ENCODE measurements at places on chromosomes 16 and 17.
A peak's percentile ranks its signal among the peaks of the same experiment; 100 is the strongest.

- DNase-seq: no peak
These were observed 4.2 kb upstream of the GFOD2 start for GRCh38 chr16:67723151-67723910.

DNA sequence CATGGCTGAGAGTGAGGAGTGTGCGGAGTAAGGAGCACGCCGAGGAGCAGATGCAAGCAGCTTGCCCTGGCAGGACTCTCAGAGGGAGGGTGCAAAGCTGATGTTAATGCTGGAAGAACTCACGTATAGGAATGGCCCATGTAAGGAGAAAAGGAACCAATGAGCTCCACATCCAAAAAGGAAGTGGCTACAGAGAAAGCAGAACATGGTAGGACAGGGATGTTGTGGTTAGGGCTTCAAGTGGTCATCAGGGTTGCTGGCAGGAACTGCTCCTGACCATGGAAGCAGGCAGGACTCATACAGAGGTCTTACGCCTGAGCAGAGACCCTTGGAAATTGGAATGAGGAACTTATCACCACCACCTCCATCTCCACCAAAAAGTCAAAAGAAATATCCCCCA is 5.2 kb downstream of the MYO1D start:
- no peak for DNase-seq

- DNase-seq: peak; percentile 26
These were observed 418.4 kb upstream of the PMFBP1 start for GRCh38 chr16:72590151-72590937.

DNA sequence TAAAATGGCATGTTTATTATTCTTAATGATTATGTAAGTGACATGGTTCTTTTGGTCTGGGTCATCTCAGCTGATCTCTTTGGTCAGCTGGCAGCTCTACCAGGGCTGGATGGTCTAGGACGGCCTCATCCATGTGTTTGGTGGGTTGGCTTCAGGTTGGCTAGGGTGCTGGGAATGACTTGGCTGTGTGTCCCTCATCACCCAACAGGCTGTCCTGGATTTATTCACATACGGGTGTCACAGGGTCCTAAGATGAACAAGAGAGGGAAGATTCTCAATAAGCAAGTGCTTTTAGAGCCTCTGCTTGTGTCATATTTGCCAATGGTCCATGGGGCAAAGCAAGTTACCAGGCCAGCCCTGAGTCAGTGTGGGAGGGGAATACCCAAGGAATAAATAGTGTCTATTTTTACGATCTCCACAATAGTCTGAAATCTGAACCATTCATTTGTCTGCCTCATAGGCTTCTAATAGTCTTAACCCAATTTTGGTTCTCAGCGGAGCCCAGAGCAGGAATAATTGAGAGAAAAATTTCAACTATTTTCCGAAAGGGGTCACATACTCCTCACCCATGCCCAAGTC is 157.5 kb downstream of the HS3ST2 start:
- no peak for DNase-seq

DNA sequence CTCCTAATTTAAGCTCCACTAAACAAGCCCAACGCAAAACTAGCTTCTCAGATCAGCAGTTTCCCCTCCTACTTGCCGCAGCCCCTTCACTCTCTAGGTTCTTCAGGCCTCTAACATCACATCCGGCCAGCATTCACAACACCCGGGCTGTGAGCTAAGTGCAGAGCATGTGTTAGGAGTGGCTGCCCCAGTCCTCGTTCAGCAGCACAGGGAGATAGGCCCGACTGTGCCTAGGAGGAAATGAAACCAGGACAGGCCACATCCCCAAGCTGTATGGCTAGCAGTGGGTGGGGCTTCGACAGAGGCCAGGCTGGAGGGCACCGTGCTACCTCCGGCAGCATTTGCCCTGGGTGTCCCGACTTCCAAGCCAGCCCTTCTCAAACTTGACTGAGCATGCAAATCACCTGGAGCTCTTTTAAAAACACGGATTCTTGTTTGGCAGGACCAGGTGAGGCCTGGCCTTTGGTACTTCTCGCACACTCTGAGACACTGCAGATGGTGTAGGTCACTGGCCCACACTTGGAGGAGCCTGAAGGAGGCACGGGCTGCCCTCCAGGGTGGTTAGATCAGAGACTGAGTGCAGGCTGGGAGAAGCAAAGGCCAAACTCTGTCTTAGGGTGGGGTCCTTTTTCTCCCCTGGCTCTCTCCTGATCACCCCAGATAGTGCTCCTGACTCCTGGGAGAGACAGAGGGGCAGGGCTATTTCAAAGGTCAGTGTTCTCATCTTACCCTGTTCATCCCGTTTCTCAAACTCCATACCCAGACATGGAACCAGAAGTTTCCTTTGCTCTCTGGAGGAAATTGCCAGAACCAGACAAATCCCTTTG is 202.0 kb downstream of the C16orf78 start:
- DNase-seq: no peak

- DNase-seq: no peak
These were observed 10.2 kb downstream of the NDE1 start for GRCh38 chr16:15660203-15660601.

- peak; percentile 61 for DNase-seq
These were observed 5.4 kb upstream of the SLC5A2 start for GRCh38 chr16:31477220-31478216.

GRCh38 chr17:6346156-6346786 is 88.7 kb downstream of the AIPL1 start:
- DNase-seq: no peak

DNA sequence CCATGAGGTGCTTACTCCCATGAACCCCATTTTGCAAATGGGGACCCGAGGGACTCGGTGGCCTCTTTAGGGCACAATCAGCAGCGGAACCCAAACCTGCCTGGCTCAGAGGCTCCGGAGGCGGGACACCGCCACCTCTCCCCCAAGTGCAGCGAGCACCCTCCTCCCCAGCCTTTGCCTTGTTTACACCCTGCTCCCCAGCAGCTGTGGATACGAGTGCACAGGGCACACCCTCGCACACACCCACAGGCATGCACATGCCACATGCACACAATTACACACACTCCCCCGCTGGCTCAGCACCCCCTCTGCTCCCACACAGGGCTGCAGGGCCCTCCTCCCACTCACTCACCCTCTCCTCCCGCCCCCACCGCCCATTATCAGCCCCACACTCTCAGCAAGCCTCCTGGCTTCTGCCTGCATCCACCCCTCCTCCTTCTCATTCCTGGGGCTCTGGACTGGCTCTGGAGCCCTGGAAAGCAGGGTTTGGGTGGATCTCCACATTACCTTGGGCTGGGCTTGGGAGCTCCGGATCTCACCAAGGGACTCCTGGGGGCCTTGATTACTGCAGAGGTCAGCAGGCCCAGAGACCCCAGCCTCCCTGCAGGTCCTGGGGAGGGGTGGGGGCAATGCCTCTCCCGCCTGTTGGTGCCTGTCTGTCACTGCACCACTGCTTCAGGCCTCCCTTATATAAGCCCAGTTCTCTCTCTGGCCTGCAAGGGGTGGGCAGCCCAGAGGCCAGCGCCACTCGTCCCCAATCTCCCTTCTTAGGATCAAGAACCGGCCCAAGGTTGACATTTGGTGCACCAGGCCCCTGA is 6.4 kb downstream of the PDK2 start:
- peak; percentile 67 for DNase-seq

GRCh38 chr17:2825253-2825970 is 29.2 kb downstream of the RAP1GAP2 start:
- DNase-seq: no peak

DNA sequence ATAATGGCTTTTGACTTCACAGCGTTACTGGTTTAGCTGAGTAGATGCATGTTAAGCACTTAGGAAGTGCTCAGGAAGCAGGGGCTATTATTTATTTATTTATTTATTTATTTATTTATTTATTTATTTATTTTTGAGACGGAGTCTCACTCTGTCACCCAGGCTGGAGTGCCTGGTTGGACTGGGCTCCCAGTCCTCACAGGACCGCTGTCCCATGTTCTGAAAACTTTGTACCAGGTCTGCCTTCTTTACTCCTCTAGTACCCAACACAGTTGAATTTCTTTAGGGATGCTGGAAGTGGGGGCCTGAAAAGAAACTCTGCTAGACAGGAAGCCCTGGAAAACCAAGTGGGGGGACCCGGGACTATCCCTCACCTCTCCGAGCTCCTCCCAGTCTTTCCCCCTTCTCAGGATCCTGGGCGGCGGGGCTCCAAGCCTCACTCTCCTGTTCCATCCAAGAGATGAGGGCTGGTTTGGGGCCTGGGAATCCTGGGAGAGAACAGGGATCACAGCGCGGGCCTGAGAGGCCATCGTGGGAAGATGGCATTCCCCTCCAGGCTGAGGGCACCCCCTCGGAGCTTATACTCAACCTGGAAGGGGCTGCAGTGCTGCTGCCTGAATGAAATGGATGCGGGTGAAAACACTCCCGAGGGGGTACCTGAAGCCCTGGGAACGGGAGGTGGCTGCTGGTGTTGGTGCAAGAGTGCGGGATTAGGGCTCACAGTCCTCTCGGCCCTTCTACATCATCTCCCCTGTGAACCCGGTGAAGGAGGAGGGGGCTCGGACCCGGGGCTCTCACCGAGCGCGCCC is 674 bp downstream of the ZNF688 start:
- peak; percentile 80 for DNase-seq

DNA sequence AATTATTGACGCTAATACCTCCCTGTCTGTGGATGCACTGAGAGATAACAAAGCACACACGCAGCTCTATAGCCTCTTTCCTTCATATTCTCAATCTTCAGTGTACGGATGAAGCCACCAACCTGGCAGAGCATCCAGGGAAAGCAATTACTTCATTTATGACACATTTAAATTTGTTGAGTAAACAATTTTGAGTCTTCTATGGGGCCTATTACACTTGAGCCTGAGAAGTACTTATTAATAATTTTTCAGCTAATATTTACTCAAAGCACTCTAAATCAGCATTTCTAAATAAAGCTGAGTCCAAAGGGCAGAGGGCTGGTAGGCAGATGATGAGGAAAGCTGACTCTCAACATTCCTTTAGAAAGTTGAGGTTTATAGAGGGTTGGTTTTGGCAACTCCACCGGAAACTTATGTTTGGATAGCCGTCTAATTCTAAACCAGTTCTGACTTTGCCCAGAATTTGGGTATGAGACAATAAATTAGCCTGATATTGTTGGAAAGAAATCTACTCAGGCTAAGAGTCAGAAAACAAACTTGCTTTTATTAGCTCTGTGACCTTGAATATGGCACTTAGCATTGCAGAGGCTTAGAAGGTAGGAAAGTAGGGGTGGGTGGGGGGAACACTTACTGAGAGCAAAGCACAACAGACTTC is 643.5 kb downstream of the CDH11 start:
- DNase-seq: peak; percentile 66

- DNase-seq: no peak
These were observed 120.2 kb upstream of the XYLT1 start for GRCh38 chr16:17590711-17591654.

GRCh38 chr16:12530302-12530701 is 273.4 kb downstream of the CPPED1 start:
- DNase-seq: no peak

GRCh38 chr17:19237389-19238166 is 412 bp downstream of the EPN2 start:
- DNase-seq: peak; percentile 75

- DNase-seq: no peak
These were observed 5.6 kb upstream of the STX1B start for GRCh38 chr16:31016018-31016417.

GRCh38 chr17:63445571-63445953 is 544 bp downstream of the CYB561 start:
- no peak for DNase-seq

DNA sequence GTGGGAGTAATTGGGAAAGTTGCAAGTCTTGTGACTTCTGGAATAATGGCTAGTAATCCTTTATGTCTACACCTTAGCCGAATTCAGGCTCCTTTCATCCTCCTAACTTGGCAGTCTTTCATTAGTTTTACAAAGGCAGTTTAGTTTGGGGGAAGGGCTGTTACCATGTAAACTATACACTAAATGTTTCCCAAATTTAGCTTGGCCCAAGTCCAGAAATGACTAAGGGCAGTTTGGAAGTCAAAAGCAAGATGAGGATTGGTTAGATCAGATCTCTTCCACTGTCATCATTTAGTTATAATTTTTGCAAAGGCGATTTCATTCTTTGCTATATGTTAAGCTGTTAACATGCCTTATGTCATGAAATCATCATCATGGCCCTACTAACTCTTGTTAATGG is 115.4 kb upstream of the CACNG3 start:
- DNase-seq: no peak

DNA sequence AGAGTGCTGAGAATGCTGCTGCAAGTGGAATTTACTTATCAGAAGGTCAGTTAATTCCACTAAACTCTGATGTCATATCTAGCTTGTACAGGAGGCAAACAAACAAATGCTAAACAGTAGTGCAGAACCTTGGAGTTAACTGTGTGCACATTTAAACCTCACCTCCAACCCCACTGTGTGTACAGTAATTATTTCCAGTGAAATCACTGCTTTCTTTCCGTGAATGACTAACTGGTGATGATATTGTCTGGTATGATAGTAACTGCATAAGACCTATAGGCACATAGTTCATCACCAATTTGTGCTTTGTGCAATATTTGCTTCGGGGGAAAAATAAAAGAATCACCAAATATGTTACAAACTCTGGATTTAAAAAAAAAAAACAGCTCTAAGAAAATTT is 492.5 kb upstream of the HSBP1 start:
- DNase-seq: no peak

DNA sequence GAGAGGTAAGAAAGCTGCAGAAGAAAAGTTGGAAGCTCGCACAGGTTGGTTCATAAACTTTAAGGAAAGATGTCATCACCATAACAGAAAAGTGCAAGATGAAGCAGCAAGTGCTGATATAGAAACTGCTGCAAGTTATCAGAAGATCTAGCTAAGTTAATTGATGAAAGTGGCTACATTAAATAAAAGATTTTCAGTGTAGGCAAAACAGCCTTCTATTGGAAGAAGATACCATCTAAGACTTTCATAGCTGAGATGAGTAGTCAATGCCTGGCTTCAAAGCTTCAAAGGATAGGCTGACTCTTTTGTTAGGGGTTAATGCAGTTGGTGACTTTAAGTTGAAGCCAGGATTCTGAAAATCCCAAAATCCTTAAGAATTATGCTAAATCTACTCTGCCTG is 24.0 kb downstream of the CYLD start:
- DNase-seq: no peak

GRCh38 chr17:58329035-58329809 is 627 bp upstream of the TSPOAP1 start:
- peak; percentile 42 for DNase-seq

- DNase-seq: no peak
These were observed 187.5 kb upstream of the FOXF1 start for GRCh38 chr16:86322806-86323205.

DNA sequence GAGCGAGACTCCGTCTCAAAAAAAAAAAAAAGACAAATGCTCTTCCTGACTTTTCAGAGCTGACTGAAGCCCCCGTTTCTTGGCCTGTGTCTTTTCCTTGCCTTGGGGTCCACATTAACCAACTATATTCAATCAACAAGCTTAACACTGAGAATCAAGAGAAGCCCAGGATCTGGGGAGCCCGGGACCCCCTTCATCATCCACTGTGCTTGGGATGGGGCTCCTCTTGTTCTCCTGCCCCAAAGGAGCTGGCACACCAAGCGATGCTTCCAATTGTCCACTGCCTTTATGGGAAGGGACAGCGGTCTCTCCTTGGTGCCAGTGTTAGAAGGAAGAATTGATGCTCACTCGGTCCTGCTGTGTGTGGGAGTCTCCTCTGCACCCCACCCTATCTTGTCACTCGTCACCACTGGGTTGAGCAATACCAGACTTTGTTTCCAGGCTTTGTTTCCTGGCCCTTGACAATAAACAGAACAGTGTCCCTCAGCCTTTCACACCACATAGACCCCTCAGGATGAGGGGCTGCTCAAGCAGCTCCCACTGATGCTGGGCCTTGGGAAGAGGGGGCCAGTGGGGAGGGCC is 146.7 kb downstream of the KCNJ12 start:
- DNase-seq: no peak
